ENCODE measurements at places on chromosomes 2 and 18.
A peak's percentile ranks its signal among the peaks of the same experiment; 100 is the strongest.

- no peak for DNase-seq
Observed at GRCh38 chr2:219638217-219638947, 11.0 kb downstream of the SLC4A3 start.

DNA sequence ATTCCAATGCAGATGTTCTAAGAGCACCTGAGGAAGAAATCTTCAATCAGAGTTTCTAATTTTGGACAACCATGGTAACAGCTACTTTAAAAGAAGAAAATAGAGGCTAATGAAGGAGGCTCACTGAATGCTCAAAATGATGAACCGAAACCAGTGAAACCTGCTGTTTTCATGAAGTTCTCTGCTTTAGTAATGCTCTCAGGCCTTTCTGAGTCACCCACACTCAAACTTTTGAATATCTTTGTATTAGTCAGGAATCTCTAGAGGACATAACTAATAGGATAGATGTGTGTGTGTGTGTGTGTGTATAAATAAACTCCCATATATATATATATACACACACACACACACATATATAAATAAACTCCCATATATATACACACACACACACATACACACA is 76.9 kb upstream of the RIT2 start:
- DNase-seq: no peak

DNA sequence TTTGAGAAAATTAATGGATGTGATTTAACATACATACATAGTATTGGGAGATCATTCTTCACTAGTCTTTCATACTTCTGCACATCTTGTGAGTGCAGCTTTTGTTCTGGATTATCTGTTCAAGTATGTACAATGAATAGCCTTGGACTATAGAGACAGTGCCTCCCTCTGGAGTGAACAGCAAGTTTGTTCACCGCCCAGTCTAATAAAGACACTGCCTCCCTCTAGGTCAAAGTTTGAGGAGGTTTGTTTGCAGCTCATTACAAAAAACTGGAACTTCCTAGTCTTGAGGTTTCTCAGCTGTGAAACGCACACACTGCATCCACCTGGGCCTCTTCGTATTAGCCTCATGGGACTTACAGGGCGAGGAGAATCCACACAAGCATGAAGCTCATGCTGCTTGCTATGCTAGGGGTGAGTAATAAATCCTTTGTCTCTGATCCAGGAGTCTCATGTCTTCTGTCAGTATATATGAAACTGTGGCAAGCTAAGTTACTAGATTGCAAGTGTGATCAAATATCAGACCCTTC is 26.0 kb upstream of the LAPTM4A start:
- DNase-seq: no peak

DNA sequence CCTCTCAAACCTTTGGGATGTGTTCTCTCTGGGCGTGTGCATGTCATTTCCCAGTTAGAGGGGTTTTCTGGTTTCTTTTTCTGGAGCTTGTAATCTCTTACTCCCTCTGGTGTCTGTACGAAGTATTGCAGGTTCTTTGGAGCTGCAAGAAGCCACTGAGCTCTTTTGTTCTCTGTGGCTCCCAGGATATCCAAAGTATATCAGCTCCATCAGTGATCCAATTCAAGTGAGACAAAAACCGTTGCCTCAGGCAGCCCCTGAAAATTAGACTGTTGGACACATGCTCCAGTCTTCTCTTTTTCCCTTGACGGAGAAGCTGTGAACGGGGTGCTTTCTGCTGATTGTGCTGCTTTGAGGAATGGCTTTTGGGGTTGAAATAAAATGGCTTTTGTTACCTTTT is 59.0 kb upstream of the LDLRAD4 start:
- no peak for DNase-seq

- no peak for DNase-seq
Observed at GRCh38 chr2:198322275-198322674, 517.9 kb downstream of the PLCL1 start.

DNA sequence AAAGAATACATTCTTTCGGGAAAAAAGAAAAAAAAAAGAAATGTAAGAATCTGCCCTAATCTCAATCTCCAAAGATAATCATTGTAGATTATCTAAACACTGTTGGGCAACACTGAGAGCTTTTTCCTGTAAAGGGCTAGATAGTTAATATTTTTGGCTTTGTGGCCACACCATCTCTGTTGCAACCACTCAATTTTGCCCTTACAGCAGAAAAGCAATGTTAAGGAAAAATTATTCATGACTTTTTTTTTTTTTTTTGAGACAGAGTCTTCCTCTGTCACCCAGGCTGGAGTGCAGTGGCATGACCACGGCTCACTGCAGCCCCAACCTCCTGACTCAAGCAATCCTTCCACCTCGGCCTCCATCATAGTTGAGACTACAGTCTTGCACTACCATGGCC is 17.3 kb upstream of the FZD5 start:
- no peak for DNase-seq

DNA sequence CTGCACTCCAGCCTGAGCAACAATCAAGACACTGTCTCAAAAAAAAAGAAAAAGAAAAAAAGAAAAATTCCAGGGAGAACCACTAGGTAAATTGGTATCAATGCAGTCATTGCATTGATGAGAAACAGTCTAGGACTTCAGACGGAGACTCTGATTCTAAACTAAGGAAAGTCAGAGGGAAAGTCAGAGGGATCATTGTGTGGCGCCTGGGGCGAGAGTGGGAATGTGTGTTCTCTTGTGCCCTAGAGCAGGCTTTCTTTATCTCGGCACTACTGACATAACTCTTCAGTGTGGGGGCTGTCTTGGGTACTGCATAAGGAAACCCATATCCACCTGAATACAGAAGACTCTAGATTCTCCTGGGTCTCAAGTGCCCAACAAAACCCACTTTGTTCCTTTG is 24.8 kb downstream of the SERPINE2 start:
- no peak for DNase-seq

DNA sequence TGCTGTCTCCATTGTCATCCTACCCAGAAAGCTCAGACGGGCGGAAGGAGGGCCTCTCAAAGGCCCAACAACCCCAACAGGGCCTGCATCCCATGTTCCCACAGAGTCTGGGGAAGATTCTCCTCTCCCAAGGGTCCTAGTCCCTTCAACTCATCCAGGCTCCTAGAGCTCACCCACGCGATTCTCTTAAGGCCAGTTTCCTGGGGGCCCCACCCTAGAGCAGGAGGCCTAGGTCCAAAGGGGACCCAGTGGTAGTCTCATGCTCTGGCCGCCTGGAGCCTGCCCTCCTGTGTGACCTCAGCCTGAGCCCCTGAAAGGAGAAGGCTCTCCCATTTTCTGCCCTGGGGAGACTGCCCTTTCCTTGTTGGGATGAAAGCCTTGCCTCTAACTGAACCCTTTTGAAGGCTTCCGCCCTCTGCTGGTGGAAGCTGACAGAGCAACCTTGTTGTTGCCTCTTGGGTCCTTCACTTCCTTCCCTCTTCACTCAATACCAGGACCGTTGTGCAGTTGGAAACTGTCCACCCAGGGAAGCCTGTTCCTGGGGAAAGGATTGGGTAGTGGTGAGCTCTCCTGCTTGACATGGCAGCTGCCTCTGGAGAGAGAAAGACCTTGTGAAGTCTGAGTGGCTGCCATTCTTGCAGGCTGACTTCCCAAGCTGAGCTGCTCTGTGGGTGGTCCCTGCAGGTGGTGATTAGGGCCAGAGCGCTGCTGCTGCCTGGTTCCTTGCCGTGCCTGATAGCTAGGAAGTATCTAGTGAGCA is 86.0 kb upstream of the ALPP start:
- DNase-seq: peak; percentile 20

DNA sequence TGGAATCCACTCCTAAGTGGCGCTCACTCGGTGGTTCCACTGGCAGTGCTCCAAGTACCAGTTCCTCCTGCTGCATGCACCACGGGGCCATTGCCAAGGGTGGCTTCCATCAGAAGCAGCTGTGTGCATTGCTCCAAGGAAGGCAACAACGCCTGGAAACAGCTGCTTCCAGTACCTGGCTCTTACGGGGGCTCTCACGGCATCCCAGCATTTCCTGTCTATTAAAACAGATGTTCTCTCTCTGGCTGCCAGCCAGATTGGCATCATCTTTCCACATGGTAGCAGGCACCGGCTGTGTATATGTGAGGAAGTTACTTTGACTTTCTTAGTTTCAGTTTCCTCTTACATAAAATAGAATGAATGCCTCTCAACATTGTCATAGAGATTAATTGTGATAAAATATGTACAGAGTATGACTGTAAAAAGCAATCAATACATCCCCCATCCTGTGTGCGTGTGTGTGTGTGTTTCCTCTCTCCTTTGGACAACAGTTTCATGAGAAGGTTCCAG is 84.9 kb downstream of the CMPK2 start:
- DNase-seq: no peak

DNA sequence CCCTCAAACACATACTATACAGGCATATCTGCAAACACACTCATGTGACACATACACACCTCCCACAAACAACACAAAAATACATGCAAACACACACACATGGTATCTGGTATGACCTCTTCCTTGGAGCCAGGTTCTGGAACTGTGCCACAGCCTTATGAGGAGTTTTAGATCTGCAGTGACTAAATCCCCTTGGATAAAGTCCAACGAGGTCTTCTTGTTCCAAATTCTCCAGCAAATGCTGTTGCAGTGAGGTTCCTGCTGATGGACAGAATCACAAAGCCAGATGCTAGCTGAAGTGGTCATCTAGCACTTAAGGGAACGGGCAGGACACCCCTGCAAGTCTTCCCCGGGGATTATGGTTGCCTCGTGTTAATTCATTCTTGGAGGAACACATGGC is 54.5 kb upstream of the DAPL1 start:
- DNase-seq: no peak

- DNase-seq: no peak
Observed at GRCh38 chr18:48756511-48757226, 194.1 kb downstream of the SMAD7 start.

- no peak for DNase-seq
Observed at GRCh38 chr2:1226766-1227165, 186.5 kb upstream of the TPO start.

DNA sequence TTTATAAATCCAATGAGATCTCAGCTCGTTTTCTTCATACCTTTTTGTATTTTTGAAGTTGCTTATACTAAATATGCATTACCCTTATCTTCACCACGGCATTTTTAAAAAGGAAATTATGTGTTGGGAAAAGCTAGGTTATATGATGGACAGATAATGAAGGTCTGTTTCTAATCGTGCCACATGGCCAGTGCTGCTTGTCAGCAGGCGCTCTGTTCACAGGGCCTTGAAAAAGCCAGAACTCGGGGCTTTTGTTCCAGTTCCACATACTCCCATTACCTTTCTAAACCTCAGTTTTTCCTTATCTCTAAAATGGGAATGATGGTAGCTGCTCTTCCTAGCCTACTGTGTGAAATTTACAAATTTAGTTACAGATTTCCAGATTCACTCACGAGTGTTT is 42.0 kb downstream of the EPAS1 start:
- no peak for DNase-seq

DNA sequence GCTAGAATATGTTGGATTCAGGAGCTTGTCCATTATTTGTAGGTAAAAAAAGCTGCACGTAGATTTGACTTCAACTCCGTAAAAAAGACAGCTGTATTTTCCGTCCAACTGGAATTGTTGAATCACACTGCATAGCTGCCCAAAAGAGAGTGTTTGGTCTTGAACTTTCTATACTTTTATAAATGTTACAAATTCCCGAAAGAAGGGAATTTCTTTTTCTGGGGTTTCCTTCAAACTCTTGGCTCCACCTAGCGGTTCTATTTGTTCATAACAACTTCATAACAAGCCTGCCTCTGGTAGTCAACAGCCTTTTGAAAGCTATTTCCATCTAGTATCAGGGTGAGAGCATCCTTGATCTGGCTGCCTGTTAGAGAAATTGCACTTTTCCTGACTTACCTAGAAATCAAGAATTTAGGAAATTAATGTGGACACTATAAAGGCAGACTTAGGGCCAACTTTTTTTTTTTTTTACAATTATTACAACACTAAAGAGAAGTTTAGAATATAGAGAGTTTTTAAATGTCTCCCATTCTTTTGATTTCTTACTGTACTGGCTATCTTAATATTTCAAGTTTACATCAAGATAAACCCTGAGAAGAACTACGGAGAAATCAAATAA is 48.1 kb downstream of the TMEM185B start:
- DNase-seq: no peak

- DNase-seq: no peak
Observed at GRCh38 chr18:62928326-62928725, 213.0 kb downstream of the PHLPP1 start.

DNA sequence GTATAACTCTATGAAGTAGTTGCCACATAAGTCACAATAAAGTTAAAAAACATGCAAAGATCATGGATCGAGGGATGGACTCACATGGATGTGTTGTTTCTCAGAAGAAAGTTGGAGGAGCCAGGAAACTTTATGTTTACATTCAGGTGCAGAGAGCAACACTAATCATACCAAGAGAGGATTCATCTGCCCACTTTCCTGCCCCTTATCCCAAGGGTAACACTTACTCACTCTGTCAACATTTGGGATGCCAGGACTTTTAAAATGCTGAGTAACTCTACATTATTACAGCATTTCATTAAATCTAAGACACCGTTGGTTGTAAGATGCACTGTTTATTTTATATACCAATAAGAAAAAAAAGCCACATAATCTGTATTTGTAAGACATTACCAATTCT is 170.4 kb downstream of the KCNE4 start:
- DNase-seq: no peak

GRCh38 chr18:26579941-26580618 is 31.7 kb upstream of the KCTD1 start:
- no peak for DNase-seq

- no peak for DNase-seq
Observed at GRCh38 chr2:226118471-226119429, 680.9 kb downstream of the IRS1 start.

DNA sequence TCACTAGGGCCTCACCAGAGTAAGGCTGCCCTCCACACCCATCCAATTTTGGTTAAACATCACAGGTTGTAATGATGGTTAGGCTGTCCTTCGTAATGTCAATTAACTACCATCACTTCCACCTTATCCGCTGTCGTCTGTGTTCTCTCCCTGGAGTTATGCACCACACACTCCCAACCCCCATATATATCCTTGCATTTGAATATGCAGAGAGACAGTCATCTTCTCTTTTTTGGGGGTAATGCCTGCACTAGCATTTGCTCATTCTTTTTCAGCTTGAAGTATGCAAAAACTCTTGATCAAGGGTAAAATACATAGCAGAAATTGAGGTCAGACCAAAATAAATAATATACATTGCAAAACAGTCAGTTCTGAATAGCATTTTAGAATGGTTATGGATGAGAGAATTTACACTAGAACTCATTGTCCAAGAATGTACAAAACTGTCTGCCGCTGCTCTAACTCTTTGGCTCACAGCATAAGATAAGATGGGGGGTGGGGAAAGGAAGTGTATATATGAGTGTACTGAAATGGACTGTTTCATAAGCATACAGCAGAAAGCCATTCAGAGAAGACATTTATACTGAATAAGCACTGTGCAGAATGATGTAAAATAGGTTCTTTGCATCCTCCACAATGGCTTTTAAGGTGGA is 397.8 kb upstream of the CHST9 start:
- no peak for DNase-seq
